Right cardiac atrium (tissue), 5 donors: ENCODE measurements at places on chromosomes 11 and 22. TPM values are rescaled to one million over a fixed set of nuclear protein-coding genes. Genes with fewer than 3 reads are reported as not detected.

The C11orf16 gene
- total RNA-seq, result not detected

The RTN3 gene
- 60.9 TPM for total RNA-seq

The UBQLN3 gene
- total RNA-seq, result not detected

The DDTL gene
- total RNA-seq, result 2.4 TPM

The OR10D3 gene
- total RNA-seq, result not detected
